ENCODE measurements at places on chromosomes 1 and 21.

DNA sequence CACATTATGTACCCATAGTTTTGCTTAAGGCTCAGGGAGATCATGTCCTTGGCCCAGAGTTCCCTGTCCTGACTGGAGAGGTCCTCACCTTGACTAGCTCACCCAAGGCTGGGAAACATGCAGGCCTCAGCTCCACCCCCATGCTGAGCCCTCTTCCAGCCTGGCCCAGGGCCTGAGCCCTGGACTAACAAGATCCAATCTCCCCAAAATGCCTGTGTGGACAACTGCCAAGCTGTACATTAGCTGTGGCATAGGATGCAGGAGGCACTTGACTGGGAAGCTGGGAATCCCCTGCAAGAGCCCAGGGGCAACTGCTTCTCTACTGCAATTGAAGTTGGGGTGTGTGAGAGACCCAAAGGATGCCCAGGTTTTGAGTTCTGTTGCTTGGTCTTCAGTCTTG, 2.1 kb downstream of the LINGO4 start:
- DNase-seq = no peak

DNA sequence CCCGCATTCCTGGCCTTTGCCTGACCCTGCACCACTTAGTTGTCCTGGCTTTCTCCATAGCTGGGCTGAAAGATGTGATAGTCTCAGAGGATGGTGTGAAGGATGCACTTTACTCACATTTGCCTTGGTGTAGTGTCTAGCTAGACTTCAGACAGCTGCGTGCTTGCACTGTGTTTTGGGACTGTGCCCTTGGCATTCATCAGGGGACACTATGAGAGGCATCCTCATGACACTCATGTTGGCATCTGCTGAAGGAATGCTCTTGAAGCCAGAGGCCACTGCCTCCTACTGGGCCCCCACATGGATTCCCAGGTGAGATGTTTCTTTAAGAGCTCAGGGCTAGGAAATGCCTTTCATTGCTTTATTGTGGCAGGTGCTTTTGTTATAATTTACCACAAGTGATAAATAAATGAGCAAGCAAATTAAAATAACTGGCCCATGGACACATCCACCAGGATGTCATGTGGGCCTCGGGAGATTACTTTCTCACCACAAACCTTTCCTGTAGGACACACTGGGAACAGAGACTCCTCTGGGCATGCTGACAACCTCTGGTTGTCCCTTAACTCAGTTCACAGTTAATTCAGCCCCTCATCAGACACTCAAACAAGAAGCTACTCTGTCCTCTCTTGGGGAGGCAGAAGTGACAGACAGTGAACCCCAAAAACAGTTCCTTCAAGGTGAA, 99.4 kb upstream of the SPATA6 start:
- no peak for DNase-seq

DNA sequence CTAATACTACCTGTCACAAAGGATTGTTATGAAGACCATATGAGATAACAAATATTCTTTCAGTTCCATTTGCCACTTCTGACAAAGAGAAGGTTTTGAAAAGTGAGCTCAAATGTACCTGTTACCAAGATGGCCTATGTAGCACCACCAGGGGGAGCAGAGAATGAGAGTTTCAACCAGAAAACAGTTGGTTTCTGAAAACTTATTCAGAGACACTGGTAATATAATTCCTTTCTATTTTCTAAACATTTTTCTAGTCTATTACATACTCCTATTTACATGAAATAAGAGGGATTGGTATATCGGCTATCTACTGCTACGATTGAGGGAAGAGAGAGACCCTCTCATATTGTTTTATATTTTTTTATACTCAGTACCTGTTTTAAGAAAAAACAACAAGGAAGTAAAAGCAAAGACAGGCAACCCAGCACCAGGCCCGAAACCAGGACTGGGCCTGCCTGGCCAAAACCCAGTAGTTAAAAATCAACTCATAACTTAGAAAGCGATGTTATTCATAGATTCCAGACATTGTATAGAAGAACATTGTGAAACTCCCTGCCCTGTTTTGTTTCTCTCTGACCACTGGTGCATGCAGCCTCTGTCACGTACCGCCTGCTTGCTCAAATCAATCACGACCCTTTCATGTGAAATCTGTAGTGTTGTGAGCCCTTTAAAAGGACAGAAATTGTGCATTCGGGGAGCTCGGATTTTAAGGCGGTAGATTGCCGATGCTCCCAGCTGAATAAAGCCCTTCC, 48.3 kb downstream of the IL23R start:
- DNase-seq = no peak

DNA sequence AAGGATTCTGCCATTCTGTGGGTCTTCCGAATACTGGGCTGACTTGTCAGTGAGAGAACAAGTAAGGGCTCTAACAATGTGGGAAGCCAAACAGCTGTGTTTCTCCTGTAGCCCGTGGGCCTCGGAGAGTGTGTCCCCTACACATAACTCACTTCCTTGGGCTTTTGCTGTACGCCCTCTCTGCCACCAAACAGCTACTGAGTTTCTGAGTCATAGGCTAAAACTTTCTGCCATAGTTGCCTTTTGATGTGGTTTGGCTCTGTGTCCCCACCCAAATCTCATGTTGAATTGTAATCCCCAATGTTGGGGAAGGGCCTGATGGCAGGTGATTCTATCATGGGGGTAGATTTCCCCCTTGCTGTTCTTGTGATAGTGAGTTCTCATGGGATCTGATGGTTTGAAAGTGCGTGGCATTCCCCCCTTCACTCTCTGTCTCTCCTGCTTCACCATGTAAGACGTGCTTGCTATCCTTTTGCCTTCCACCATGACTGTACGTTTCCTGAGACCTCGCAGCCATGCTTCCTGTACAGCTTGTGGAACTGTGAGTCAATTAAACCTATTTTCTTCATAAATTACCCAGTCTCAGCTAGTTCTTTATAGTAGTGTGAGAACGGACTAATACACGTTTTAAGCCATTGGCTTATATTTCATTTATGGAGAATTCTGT, 194.8 kb upstream of the HMCN1 start:
- no peak for DNase-seq

GRCh38 chr1:21552715-21553114, 43.5 kb downstream of the ALPL start:
- DNase-seq = peak; percentile 81

- DNase-seq = no peak
Measured at GRCh38 chr21:26119906-26120305, 50.7 kb downstream of the APP start.

DNA sequence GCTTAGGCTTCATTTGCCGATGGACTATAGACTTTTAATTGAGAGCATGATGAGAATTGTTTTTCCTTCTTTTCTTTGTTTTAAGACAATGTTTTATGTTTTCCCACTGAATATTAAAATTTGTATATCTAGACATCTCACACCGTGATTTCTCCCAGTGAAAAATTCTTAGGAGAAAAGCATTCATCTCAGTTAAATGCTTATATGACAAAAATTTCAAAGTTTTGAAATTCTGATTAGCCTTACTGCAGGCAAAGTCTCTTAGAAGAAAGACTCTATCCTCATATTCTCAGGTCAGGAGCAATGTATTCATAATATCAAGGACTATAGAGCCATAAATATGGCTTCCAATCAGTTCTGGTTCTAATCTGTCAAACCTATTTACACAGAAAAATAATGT, 2085.0 kb downstream of the NCAM2 start:
- DNase-seq = no peak

DNA sequence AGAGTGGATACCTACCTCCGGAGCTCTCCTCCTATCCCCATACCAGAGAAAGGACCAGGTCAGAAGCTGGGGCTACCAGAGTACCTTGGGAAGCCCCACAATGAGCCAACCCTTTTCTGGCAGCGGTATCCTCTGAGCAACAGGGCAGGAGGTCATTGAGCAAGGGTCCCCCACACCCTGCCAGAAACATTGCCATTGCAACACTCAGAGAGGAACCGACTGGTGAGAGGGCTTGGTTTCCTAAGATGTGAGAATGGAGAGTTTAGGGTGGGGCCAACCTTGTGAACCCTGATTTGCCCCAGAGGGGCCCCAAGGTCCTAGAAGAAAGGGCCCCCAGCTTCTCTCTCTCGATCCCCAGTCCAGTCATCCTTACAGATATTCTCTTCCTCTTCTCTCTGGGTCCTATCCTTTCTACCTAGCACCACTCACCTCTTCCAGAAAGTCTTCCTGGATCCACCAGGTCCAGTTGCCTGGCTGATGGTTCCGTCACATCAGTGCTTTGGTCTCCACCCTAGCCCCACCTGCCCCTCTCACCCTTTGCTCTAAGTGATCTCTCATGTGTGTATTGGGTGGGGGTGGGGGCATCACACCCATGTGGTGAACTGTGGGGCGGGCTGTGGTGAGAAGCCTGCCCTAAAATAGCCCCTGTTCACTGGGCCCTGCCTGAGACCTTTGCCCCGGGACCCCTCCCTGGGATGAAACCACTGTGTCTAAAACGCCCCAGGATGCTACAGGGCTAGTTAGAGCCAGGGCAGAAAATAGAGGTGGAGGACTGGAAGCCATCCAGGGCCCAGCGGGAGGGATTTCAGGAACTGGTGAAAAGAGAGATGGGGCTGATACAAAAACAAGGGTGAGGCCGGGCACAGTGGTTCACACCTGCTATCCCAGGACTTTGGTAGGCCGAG, 8.7 kb downstream of the FGR start:
- no peak for DNase-seq

- DNase-seq = no peak
Measured at GRCh38 chr1:168138134-168138533, 1.4 kb upstream of the GPR161 start.

GRCh38 chr21:31052489-31053142, 14.3 kb upstream of the KRTAP19-8 start:
- no peak for DNase-seq

GRCh38 chr1:154536570-154536969, 21.9 kb downstream of the UBE2Q1 start:
- no peak for DNase-seq

DNA sequence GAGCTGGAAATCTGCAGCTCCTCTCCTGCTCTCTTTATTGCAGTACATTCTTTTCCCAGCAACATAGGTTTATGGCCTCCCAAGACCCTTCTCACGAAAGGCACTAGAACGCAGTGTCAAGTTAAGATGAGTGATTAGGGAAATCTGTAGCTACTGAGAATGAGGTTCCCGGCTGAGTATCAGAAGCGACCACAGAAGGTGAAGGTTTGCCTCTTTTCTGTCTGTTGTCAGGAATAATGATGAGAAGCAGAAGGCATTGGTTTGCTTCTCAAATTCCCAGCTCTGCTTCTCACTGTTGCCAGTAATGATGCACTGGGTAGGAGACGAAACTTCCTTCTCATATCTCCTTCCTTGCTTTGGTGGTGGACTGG, 128.4 kb downstream of the NTMT2 start:
- no peak for DNase-seq

- no peak for DNase-seq
Measured at GRCh38 chr1:37656026-37656425, 21.3 kb upstream of the RSPO1 start.

DNA sequence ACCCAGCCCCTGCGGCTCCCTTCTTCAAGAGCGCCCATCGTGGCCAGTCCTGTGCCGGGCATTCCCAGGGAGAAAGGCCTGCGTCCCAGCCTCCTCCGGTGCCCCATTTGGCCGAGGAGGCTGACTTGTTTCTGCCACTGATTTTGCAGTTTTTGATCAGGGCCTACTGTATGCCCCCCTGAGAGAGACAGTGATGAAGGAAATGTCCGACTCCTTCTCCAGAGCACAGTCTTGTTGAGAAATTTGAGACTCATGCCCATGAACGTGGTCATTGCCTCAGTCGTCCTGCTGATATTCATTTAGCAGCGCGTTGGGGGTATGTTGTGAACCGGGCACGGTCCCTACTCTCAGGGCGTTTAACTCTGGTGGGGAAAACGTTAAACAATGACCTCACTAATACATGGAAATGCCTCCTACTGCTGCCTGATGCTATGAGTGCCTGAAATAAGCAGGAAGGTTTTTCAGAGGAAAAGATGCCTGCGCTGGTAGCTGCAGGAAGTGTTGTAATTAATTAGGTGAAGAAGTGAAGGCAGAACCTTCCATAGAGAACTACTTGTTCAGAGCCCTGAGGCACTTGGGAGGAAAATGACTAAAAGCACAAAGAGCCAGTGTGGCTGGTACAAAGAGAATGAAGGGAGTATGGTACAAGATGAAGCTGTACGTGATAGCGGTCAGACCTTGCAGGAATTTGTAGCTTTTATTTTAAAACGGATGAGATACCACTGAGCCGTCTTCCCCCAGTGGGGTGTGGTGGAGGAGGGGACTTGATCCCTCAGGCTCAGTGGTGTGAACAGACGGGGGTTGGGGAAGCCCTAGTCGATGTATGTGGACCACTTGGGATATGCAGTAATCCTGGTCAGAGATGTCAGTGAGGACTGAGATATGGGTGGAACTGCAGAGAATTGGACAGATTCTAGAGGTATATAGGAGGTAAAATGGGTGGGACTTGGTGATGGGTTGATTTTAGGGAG, 730 bp downstream of the ZCCHC17 start:
- peak; percentile 9 for DNase-seq

DNA sequence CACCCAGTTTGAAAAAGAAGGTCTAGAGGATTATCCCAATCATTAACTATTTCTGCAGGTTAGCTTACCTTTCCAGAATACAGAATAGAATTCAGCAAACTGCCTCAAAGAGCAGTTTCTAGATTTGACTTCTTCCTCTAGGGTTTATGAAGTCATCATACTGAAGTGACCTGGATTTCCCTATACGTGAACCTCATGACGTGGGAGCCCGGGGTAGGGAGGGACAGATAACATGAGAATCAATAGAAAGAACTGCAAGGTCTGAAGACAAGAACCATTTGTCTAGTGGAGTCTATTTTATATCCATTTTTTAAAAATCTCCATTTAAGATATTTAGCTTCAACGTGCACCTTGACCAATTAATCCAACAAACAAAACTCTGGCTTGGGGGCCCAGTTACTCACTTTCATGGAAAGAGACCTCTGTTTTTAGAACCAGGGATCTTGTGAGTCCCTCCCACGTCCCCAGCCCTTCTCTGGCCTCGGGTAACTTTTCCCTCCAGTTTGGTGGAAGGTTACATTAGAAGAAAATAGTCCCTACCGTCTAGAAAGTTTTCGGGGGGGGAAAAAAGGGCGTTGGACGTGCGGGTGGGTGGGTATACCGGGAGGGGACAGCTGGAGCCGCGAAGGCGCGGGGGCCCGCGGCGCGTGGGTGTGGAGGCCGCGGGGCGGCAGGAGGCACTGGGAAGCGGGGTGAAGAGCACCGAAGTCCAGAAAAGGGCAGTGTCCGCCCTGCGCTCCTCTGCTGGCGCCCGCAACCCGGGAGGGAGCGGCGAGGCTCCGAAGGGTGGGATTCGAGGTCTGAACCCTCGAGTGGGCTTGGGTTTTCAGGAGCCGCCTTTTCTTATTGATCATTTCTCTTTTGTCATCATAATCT, 13.8 kb upstream of the POGZ start:
- DNase-seq = peak; percentile 57

- no peak for DNase-seq
Measured at GRCh38 chr1:94031591-94031990, 89.4 kb downstream of the ABCA4 start.

Data from AG08396 (cell line).